ENCODE measurements at places on chromosomes 3 and 15.

DNA sequence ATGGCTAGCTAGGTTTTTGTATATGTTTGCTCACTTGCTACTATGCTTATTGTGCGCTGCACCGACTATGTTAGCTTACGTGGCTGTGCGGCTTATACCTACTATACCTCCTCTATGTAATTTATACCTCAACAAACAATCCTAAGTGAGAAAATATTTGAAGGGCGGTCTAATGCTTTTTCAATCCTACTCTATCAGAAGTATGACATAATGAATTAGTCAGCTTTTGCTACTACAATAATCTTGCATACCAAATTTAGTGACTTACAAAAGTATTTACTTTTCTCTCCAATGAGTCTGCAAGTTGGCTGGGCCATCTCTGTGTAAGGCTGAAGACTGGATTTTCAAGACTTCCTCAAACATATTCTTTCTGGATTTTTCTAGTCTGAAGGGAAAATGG is 391.2 kb upstream of the NECTIN3 start:
- no peak for DNase-seq

GRCh38 chr3:148494451-148494850 is 203.3 kb upstream of the AGTR1 start:
- DNase-seq = no peak

DNA sequence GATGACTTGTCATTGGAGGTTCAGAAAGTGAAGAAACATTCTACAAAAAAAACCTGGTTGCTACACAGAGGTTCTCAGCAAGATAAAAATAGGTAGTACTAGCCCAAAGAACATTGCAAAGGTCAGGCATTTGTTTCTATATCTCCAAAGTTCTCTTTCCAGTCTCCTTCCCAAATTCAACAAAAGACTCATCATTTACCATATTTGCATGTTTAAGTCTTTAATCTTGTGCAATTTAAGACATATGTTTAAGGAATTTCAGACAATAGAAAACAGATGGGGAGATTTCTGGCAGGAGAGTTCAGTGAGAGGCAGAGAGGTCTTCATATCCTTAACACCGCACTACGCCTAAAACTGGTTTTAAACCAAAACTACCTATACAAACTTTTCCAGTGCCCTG is 173.8 kb upstream of the THBS1 start:
- no peak for DNase-seq

- no peak for DNase-seq
Observed at GRCh38 chr15:59995568-59996297, 8.4 kb upstream of the FOXB1 start.

- DNase-seq = no peak
Observed at GRCh38 chr3:160649596-160649995, 27.4 kb upstream of the ARL14 start.

- peak; percentile 58 for DNase-seq
Observed at GRCh38 chr3:17645074-17645698, 97.2 kb downstream of the TBC1D5 start.

DNA sequence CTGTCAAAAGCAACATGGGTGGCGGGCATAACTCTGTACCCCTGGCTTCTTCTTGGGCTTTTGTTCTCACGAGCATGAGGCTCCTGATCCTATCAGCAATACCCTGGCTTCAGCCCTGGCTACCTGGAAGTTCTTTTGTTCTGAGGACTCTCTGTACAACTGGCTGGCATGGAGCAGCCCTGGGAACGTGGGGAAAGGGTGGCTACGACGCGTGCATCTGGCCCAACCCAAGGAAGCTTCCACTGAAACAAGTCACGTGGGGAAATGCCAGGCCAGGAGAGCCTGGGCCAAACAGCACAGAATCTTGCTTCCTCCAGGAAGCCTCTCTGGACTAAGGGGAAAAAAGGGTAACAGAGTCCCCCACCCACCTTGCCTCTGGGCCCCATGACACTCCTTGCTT is 22.7 kb upstream of the ATP2B2 start:
- DNase-seq = no peak

DNA sequence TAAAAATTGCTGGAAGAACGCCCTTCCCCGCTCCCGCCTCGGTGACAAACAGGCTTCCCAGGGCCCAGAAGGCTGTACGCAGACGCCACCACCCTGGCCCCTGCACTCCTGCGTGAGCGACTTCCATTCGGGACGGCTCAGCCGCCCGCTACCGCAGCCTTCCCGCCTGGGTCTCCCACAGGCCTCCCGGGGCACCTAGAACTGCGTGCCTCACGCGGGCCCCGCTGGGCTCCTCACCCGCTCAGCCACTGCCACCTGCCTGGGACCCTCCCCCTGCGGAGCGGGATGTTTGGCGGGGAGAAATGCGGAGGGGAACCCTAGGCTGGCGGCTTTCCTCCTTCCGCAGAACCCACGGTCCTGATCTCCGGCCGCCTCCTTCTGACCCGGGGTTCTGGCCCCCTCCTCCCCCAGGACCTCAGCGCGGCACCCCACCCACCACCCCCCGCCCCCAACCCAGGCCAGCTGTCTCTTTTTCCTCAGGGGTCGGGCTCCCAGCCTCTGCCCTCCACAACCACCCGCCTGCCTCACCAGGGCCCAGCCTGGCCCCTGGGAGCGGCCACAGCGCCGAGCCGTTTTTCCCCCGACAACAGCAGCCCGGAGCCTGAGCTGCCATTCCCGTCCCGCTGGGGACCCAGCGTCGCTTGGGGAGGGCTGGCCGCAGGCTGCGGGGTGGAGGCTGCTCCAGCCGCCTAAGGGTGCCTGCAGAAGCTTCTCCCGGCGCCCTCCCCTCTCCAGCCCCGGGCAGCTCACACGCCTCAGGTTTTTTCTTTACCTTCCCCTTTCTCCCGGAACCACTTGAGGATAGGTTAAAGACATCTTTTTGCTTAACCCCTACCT is 27.6 kb upstream of the RAB7A start:
- no peak for DNase-seq

- DNase-seq = peak; percentile 99
Observed at GRCh38 chr3:179562591-179563270, at the start of gene ACTL6A. ACTL6A (plus strand) TSS chr3:179562926; CDS start chr3:179563093, 167 bp downstream.

GRCh38 chr3:45665101-45665572 is 24.1 kb upstream of the SACM1L start:
- DNase-seq = peak; percentile 94

DNA sequence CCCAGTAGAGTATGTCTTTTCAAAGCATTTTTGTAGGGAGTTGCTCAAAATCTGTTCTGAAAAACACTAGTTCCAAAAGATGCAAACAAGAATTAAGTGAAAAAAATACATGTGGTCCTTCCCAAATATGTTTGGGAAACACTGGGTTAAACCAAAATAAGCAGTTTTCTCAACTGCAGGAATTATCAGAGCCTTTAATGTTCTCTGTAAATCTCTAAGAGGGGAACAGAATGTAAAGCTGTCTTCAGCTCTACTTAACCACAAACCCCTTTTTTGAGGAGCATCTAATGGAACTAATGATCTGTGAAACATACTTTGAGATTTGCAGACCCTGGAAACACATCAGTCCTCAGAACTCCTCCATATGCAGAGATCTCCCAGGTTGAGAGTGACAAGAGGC is 9.9 kb downstream of the AQP9 start:
- no peak for DNase-seq

DNA sequence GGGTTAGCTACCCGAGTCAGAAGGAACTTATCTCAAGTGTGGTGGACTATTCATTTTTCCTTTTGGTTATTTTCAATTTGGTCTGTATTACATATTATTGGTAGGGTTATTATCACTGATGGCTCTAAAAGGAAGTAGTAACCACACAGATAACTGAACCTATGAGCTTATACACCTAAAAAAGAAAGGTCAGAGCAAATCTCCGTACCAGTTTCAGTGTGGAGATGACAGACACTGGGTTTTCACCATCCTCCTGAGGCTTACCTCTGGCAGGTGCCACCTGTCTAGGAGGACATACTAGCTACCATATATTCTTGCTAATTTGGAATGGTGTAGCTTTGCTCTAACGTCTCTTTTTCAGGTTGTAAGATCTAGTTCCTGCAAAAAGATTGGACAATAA is 10.2 kb downstream of the GAP43 start:
- no peak for DNase-seq

GRCh38 chr3:151460774-151461450 is at the start of gene IGSF10:
IGSF10 (minus strand) TSS chr3:151461061; CDS start chr3:151458709, 2,352 bp downstream.
- DNase-seq = no peak

- no peak for DNase-seq
Observed at GRCh38 chr3:52065264-52065756, 8.9 kb upstream of the DUSP7 start.

- no peak for DNase-seq
Observed at GRCh38 chr3:120048355-120049041, 45.7 kb downstream of the GSK3B start.

DNA sequence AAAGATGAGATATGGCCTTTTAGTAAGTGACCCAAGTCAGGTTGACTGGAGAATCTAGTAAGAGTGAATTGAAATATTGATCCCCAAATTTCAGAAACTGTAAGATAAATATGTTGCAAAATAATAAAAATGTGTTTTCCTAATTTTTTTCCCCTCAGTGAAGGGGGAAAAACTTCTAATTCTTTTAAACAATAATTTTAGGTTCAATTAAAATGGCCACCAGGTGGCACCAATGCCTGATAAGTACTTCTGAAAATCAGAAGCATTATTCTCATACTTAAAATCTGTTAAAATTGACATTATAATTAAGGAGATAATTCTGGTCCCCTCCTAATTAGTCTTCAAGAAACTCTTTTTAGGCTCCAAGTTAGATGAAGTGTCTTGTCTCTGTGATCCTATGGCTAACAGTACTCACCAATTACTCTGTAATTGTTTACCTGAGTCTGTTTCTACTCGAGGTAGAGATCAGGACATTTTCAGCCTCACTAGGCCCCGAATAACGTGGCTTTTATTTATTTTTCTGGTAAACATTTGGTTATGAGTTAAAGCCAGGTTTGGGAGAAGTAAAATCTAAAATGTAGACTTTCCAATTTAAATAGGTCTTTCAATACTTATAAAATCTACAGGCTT is 52.6 kb downstream of the NMD3 start:
- DNase-seq = peak; percentile 46

DNA sequence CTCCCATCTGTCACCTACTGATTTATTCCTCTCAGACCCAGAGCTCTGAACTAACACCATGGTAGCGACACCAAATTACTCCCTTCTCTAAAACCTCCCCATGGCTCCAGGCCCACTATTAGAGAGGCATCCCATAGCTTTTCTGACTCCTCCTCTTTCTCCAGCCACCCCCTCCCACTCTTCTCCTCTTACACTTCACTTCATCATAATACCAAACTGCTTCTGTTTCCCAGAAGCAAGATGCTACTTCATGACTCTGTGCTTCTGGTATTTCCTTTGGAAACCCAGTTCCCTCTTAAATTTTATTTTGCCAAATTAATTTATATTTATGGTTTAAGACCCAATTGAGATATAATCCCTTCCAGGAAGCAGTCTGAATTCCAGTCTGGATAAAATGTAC is 465.1 kb upstream of the PDZRN3 start:
- no peak for DNase-seq

GRCh38 chr3:126472277-126473006 is 3.2 kb downstream of the ZXDC start:
- DNase-seq = peak; percentile 36

- no peak for DNase-seq
Observed at GRCh38 chr3:136671921-136672320, 80.3 kb downstream of the STAG1 start.

DNA sequence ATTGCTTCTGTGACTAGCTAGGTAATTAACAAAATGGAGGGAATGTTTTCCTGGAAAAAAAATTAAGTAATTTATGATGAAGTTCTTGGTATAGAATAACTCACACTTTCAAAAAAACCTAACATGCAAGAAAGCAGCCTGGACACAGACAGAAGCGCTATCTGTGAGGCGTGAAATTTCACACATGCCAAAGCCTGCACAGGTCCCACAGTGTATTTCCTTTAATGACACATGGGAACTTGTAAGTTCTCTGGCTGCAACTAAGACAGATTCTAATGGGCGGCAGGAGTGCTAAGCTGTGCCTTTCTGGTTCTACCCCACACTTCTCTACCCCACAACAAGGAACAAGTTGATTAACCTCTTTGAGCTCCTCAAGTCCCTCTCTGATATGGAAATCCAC is 84.9 kb upstream of the NEO1 start:
- DNase-seq = no peak

- no peak for DNase-seq
Observed at GRCh38 chr3:156160647-156161046, 40.3 kb downstream of the KCNAB1 start.

DNA sequence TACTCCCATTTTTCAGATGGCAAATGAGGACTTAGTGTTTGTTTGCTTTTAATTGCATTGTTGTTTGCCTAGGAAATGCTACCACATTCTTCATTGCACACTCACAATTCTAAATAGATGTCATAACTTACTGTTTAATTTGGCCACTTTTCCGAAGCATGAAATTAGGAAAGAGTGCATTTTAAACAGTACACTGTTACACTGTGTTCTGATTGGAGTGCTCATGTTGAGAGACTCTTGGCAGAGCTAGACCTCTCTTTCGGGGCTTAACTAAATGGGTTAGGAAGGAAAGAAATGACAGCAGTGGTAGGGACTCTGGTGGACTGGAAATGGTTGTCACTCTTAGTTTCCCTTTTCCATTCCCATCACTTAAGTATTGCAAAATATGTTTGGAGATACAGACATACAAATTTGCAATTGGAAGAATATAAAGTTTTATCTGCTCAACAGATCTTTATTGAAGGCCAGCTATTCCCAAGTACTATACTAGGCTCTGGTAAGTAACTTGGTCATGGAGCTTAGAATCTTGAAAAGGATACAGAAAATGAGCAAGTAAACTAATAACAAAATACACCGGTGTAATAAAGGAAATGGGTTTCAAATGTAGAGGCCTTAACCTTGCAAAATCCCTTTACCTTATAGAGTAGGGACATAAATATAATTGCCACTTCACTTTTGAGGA is 90.2 kb downstream of the DCUN1D1 start:
- no peak for DNase-seq

DNA sequence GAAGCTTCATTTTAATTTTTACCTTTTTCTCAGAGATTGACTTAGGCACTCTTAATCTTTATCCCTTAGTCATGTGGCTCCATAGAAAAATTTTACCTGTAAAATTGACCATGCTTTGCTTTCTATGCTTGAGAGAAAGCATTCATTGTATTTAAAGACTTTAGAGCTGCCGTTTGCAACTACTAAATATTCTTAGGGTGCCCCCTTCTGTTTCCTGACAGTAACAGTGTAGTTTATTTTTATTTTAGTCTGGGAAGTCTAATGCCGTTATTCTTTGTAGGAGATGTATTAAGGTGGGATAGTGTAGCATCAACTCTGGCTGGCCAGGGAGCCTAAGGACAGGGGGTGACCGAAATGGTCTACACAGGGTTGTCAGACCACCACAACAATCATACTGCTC is 84.5 kb upstream of the SYNPR start:
- no peak for DNase-seq

DNA sequence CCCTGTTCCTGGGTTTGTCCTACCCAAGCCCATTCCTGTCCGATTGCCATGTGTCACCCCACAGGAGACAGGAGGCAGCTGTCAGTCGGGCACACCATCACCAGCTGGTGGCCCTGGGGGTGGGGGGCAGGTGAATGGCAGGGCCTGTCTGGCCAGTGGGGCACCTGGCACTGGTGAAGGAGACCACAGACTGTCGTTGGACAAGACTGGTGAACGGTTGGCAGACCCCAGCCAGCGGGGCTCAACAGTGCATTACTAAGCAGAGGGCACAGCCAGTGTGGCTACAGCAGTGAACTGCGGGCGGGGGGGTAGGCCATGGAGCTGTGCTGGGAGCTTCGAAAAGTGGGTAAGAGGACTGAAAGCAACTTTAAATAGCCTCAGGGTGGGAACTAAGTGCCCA is 2.1 kb downstream of the SEMA7A start:
- DNase-seq = peak; percentile 29

- DNase-seq = no peak
Observed at GRCh38 chr3:41419809-41420208, 220.5 kb downstream of the CTNNB1 start.

All from hematopoietic multipotent progenitor cell treated with erythropoietin and hydrocortisone succinate and interleukin-3 and kit ligand, for 15 days (in vitro differentiated cells).